Lower leg skin (tissue), 4 donors: ENCODE measurements at places on chromosomes 16 and 17.

GRCh38 chr17:632560-632959 lies 82.1 kb downstream of the VPS53 start:
- no peak for DNase-seq

DNA sequence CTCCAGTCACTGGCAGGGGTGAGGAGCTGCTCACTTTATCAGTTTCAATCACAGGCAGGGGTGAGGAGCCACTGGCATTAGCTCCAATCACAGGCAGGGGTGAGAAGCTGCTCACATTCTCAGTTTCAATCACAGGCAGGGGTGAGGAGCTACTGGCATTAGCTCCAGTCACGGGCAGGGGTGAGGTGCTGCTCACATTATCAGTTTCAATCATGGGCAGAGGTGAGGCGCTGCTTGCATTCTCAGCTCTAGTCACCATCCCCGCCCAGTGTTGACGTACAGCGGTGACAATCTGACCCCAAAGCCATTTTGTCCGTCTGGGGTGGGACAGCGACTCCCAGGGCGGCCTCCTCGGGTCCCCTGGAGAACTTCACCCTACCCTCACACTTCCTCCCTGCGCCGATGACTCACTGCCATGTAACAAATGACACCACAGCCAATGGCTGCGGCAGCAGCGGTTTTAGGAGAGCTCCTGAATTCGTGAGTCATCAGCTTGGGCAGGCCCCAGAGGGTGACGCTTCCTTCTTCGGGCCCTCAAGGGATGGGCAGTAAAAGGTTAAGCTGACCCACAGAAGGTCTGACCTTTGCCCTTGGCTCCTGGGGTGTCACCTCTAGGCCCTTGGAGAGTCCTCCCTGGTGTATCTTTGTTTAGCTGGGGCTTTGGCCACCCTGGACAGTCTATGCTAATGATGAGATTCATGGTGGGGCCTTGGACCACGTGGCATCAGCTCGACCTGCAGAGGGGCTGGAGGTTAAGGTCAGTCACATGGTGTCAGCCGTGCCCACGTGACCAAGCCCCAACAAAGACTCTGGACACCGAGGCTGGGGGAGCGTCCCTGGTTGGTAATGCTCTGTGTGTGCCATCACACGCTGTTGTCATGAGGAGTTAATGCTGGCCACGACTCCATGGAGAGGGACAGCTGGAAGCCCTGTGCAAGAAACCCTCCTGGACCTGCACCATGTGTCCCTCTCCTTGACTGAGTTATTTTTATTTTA lies 171.7 kb downstream of the C16orf95 start:
- DNase-seq: no peak

GRCh38 chr16:87789437-87790291 lies 23.9 kb upstream of the KLHDC4 start:
- DNase-seq: peak; percentile 62

DNA sequence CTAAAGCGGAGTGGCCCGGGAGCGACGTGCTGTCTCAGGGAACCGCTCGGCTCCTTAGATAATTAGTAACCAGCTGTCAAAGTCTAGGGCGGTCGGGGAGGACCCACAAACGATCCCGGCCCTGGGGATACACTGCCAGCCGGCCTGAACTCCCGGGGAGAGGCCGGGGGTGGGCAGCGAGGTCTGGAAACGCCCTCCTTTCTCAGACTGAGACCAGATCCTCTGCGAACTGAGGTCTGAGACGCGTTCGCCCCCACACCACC lies 1.3 kb downstream of the HNF1B start:
- no peak for DNase-seq

- no peak for DNase-seq
These were observed 557.8 kb upstream of the SALL1 start for GRCh38 chr16:51708861-51709260.

- no peak for DNase-seq
These were observed 113.0 kb downstream of the BANP start for GRCh38 chr16:88064011-88064888.

- no peak for DNase-seq
These were observed 508 bp downstream of the FLCN start for GRCh38 chr17:17236295-17237025.

- peak; percentile 71 for DNase-seq
These were observed 51.3 kb downstream of the TNFRSF13B start for GRCh38 chr17:16920628-16921020.

- peak; percentile 88 for DNase-seq
These were observed 56.3 kb upstream of the IL34 start for GRCh38 chr16:70589998-70590471.

DNA sequence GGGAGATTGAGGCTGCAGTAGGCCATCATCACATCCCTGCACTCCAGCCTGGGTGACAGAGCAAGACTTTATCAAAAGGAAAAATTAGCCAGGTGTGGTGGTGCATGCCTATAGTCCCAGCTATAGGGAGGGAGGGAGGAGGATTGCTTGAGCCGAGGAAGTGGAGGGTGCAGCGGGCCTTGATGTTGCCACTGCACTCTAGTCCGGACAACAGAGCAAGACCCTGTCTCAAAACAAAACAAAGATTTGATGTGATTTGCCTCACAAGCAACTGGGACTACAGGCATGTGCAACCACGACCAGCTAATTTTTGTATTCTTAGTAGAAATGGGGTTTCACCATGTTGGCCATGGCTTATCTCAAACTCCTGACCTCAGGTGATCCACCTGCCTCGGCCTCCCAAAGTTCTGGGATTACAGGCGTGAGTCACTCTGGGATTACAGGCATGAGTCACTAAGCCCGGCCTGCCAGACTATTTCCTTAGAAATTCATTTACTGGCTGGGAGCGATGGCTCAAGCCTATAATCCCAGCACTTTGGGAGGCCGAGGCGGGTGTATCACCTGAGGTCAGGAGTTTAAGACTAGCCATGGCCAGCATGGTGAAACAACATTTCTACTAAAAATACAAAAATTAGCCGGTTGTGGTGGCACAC lies 11.5 kb downstream of the UBE2G1 start:
- no peak for DNase-seq

- DNase-seq: no peak
These were observed 20.5 kb upstream of the TBX4 start for GRCh38 chr17:61431594-61432311.

DNA sequence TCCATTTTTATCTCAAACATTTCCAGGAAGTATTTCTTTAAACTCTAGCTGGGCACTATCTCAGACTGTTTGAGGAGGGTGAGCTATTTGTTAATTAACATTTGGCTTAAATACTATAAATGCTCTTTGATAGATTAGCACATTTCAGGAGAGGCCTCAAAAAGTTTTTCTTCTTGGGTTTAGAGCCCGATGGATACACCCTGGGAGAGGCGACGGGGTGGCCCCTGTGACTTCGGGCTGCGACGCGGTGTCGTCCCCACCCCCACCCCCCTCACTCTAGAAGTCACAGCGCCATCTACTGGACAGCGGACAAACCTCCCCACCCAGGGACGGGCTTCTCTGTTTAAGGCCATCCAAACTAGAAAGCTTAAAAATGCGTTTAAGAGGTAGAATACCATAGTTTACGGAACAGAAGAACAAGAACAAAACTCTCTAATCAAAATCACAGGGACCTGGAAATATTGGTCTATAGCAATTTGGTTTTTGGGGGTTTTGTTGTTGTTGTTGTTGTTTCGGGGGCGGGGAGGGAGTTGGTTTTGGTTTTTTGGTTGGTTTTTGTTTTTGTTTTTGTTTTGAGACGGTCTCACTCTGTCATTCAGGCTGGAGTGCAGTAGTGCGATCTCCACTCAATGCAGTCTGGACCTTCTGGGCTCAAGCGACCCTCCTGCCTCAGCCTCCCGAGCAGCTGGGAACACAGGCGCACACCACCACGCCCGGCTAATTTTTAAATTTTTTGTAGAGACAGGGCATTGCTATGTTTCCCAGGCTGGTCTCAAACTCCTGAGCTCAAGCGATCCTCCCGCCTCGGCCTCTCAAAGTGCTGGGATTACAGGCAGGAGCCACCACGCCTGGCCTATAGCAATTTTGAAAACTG lies 254.4 kb downstream of the C16orf95 start:
- DNase-seq: no peak

DNA sequence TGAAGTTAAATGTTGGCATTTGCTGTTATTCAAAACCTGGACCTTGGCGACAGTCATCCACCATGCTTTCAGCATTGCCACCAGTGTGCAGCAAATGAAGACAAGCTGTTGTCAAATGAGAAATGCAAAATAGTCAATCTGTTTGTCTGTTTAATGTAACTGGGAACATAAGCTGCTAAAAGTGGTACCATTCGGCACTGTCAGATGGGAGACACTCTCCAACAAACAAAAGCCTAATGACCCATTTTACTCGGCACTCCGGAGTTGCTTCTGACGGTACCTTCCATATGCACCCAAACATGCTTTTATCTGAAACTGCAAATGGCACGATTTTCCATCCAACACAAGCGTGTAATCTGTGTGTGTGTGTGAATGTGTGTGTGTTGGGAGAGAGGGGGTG lies 297.8 kb downstream of the MAF start:
- DNase-seq: no peak

GRCh38 chr17:77869665-77870132 lies 88.8 kb upstream of the TNRC6C start:
- no peak for DNase-seq

GRCh38 chr17:80191865-80192661 lies 22.2 kb downstream of the CARD14 start:
- no peak for DNase-seq

GRCh38 chr17:10327640-10328039 lies 45.2 kb downstream of the MYH13 start:
- DNase-seq: peak; percentile 95

- peak; percentile 48 for DNase-seq
These were observed 38.2 kb downstream of the HOXB1 start for GRCh38 chr17:48492401-48493298.

- no peak for DNase-seq
These were observed 230.3 kb downstream of the MAP2K4 start for GRCh38 chr17:12250973-12251372.

GRCh38 chr17:17176341-17176740 lies 29.8 kb downstream of the PLD6 start:
- DNase-seq: no peak

- no peak for DNase-seq
These were observed 2.0 kb downstream of the TBC1D10B start for GRCh38 chr16:30368122-30368791.

DNA sequence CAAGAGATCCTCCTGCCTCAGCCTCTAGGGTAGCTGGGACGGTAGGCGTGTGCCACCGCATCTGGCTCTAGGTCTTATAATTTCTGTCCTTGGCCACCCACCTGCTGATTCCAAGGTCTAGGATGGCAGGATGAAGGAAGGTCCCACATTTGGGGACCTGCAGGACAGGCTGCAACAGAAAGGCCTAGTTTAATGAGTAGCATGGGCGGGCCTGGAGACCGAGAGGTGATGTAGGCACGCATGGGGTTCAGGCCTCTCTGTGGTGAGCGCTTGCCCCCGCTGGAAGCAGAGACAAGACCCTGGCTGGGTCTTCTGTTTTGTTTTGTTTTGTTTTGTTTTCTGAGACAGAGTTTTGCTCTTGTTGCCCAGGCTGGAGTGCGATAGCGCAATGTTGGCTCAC lies 33.7 kb downstream of the TMEM235 start:
- no peak for DNase-seq

GRCh38 chr16:56310690-56311089 lies 114.7 kb downstream of the AMFR start:
- no peak for DNase-seq

GRCh38 chr17:20187049-20187448 lies 177.9 kb downstream of the SPECC1 start:
- no peak for DNase-seq

GRCh38 chr16:12304861-12305596 lies 328.5 kb downstream of the SNX29 start:
- no peak for DNase-seq

- no peak for DNase-seq
These were observed 38.7 kb upstream of the DNAH9 start for GRCh38 chr17:11559601-11560000.

- DNase-seq: no peak
These were observed 7.7 kb upstream of the TEKT3 start for GRCh38 chr17:15349119-15349518.

DNA sequence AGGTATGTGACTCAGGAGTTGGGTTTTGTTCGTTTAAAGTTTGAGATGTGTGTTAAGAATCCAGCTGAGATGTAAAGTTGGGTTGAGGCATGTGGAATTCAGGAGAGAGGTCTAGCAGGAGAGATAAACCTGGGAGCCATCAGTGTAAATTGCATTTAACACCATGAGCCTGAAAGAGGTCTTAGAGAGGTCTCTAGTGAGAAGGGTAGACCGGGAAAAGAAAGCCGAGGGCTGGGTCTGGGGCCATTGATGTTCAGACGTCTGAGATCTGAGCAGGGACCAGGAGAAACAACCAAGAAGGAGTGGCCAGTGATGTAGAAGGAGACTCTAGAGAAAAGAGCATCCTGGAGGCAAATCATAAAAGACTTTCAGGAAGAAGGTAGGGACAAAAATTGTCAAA lies 44.1 kb upstream of the PIRT start:
- DNase-seq: no peak

DNA sequence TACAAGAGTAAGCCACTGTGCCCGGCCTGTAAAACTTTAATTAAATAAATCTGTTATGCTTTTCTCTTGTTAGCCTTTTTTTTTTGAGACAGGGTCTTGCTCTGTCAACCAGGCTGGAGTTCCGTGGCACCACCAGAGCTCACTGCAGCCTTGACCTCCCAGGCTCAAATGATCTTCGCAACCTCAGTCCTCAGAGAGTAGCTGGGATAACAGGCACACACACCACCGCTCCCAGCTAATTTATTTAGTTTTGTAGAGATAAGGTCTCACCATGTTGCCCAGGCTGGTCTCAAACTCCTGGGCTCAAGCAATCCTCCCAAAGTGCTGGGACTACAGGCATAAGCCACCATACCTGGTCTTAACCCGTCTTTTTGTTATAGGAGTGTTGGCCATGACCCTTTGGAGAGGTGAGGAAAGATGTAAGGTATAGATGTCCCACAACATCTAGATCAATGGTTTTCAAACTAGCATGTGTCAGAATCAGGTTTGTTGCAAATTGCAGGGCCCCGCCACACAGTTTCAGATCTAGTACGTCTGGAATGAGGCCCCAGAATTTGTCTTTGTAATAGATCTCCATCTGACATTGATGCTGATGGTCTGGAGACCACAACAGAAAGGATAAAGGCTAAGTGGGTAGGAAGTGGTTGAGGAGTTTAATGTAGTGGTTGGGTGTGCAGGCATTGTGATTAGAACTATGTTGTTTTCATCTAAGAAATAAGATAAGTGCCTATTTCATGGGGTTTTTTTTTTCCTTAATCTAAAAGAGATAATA lies 4.3 kb upstream of the GGA2 start:
- no peak for DNase-seq

GRCh38 chr17:78438694-78439325 lies 60.4 kb downstream of the PGS1 start:
- no peak for DNase-seq

GRCh38 chr16:27650073-27650701 lies 100.2 kb downstream of the KATNIP start:
- DNase-seq: no peak

DNA sequence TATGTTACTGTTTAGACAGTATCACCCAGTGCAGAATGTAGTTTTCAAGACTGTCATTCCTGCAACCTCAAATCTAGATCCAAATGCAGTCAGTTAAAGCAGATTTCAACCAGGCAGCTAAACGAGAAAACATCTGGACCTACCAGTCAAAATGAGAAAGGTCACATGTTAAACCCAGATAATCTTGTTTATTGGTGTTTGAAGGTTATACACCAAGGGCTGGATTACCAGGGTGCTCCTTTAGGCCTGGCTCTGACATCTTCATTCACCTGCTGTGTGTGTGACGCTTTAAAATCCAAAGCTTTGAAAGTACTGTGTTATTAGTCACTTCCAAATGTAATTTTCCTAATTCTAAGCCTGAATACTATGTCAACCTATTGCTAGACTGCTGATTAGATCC lies 54.9 kb downstream of the IKZF3 start:
- no peak for DNase-seq

- no peak for DNase-seq
These were observed 2.1 kb downstream of the MT1X start for GRCh38 chr16:56684256-56684925.
